ENCODE measurements at places on chromosomes 4 and X.
A peak's percentile ranks its signal among the peaks of the same experiment; 100 is the strongest.

DNA sequence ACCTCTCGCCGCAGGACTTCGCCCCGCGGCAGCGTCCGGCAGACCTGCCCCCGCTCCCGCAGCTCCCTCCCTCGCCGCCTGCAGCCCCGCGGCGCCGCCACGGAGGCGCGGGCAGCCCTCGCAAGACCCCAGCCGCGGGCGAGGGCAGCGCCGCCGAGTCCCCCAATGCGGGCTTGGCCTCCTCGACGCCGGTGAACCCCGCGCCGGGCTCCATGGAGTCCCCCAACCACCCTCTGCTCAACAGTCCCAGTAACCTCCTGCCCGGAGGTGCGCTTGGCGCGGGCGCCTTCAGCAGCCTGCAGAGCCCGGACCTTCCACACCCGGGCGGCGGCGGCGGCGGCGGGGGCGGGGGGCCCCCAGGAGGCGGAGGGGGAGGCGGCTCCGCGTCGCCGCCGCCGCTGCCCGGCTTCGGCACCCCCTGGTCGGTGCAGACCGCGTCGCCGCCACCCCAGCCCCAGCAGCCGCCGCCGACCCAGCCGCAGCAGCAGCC, 1.2 kb downstream of the CPEB2 start:
- peak; percentile 19 for DNase-seq

DNA sequence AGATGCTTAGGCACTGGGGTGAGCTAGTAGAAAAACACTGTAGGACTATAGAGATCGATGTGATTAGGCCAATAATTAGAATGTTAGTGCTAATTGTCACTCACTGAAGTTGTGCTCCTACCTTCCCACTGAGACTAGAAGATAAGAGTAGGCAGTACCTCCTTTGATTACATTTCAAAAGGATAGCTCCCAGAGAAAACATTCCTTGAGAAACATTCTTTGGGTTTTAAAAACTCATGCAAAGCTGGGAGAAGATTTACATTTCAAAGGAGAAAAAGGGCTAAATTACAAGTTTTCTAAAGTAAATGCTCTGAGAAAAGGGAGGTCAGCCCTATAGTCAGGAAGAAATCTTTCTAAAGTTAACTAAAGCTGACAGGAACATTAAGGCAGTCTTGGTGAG, 860.3 kb upstream of the NDST4 start:
- no peak for DNase-seq

- DNase-seq, result no peak
These were observed 289.5 kb upstream of the BOD1L1 start for GRCh38 chr4:13917015-13917414.

GRCh38 chrX:118025226-118025625, 91.4 kb downstream of the KLHL13 start:
- no peak for DNase-seq

GRCh38 chrX:17617806-17618205, 119.5 kb upstream of the SCML1 start:
- no peak for DNase-seq

GRCh38 chrX:142238536-142238935, 33.4 kb upstream of the MAGEC2 start:
- DNase-seq, result no peak

DNA sequence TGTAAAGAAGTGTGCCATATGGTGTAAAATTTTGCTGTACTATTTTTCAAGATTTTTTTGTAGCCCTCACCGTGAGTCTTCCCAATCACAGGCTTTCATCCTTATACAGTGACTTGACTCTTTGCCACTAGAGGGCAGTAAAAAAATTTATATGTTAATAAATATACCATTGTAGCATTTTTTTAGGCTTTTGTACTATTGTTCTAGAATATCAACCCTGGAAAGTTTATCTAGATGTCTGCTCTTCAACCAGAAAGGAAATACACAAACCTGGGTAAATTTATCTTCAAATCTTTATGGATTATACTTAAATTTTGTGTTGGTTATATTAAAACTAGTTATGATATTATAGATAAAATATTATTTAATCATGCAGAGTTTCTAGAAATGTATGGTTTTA, 235.3 kb downstream of the TENM3 start:
- no peak for DNase-seq
